Stimulated activated CD4-positive, alpha-beta T cell treated with anti-CD3 and anti-CD28 coated beads, Interleukin-1b, Interleukin-23, amount 100 ng/mL, for 1 hour (primary cell): ENCODE measurements at places on chromosomes 11 and 22.

GRCh38 chr11:21634956-21635355 is 557.9 kb upstream of the ANO5 start:
- no peak for DNase-seq

GRCh38 chr11:7581021-7581590 is 67.3 kb downstream of the PPFIBP2 start:
- no peak for DNase-seq

DNA sequence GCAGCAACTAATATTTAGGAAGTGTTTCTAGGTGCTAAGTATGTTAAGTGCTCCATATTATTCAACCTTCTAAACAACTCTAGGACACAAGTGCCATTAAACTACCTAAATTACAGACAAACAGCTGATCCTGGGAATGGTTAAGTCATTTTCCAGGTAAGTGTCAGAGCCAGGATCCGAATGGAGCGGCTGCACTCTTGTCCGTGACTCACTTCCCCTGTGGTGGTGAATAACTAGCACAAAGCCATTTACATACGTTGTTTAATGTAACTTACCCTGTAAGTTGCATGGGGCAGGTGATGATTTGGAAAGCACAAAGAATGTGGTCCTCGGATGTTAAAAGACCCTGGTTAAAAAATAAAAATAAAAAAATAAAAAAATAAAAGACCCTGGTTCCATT is 8.8 kb upstream of the PRG2 start:
- no peak for DNase-seq

- no peak for DNase-seq
Observed at GRCh38 chr11:116696381-116696941, 76.3 kb downstream of the BUD13 start.

DNA sequence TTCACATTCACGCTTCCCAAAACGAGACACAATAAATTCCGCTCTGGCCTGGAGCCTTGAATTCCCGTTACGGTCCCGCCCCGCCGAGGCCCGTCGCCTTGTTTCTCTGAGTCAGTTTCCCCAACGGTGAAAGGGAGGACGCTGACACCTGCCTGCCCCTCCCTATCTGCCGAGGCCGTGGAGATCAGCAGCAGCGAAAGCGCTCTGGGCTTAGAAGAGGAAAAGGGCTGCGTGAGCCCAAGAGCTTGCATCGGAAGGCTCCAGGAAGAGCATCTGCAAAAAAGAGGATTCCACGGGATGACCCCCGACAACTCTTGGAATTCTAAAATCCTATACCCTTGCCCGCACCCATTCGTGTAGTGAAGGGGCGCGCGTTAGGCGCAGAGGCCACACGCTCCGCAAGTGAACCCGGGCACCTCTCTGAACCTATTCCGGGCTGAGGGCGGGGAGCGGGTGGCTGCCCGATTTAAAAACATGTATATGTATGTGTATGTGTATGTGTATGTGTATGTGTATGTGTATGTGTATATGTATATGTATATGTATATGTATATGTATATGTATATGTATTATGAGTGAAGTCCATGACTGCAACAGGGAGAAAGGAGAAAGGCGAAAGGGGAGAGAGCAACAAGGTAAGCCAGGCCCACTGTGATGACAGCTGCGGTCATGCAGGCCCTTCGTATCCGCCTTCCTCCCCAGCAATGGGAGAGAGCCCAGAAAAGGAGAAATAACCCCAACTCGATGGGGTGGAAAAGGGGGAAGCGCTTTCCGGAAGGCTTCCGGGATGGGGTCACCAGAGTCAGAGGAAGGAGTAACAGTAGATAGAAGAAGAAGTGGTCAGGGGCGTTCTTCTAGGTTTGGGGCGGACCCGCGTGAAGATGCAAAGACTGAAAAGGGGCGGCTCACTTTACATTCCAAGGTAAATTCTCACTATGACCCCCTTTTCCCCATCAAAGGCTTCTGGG is 948 bp upstream of the MRTFA start:
- DNase-seq, result peak; percentile 10

GRCh38 chr11:1832211-1832919 is 2.4 kb upstream of the SYT8 start:
- DNase-seq, result peak; percentile 66

GRCh38 chr11:34976496-34977088 is 60.2 kb downstream of the PDHX start:
- no peak for DNase-seq

DNA sequence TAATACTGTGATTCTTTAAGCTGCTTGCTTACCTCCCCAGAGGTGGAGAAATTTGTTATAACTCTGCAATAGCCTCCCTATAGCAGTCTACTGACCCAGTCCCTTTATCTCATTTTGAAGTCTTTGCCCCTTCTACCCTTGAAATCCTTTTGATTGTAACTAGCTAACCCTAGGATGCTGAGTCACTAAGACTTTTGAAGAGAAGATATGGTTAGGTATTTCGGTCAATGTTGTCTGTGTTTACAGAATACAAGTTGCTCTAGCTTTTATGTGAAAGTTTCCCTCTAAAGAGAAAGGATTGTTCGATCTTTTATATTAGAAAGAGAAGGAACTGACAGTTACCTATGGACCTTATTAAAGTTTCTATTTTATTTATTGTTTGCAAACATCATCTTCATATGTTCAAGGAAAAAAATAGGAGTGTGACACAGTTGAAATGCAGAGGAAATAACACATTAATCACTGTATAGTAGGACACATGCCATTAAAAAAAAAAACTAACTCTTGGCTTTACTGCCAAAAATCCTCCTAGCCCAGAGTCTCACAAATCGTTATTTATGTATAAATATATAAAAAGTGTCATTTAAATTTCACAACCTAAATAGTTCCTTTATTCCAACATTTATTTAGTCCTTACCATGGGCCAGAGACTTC is 3.1 kb downstream of the HYLS1 start:
- no peak for DNase-seq

- DNase-seq, result no peak
Observed at GRCh38 chr11:123581651-123582399, 72.6 kb downstream of the SCN3B start.

DNA sequence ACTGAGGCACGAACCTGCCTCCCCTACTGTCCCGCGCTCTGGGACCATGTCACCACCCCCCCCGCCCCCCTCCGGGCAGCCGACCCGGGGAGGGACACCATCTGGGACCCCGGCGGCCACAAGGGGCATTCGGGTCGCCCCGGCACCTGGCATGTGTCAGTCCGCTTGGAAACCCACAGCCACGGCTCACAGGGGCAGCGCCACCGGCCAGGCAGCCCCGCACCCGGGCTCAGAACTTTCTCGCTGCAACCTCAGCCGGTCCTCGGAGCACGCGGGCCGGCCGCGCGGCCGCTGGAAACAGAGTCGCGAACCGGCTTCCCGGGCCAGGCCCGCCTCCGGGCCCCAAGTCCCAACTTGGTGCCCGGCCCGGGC is 159.9 kb upstream of the GRK3 start:
- no peak for DNase-seq

DNA sequence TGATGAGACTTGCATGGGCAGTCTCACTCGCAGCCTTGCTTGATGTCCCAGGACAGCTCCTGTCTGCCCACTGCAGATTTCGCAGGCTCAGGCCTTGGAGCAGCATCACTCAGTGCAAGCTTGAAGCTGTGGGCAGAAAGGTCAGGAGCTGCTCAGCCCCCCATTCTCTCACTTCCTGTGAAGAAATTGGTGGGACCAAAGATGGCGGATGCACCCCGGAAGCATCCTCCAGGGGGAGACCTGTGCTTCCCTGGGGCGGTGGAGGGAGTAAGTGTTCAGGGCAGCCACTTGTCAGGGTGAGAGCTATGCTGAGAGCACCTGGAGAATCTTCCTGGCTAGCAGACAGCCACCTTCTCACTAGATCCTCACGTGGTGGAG is 11.3 kb downstream of the PLAAT2 start:
- no peak for DNase-seq
